ENCODE measurements at places on chromosomes 3 and 15.

- no peak for DNase-seq
Observed at GRCh38 chr15:62054979-62055378, 5.3 kb downstream of the VPS13C start.

- no peak for DNase-seq
Observed at GRCh38 chr15:43370310-43370974, 401 bp downstream of the ZSCAN29 start.

- no peak for DNase-seq
Observed at GRCh38 chr3:32577581-32578556, 7.2 kb upstream of the DYNC1LI1 start.

GRCh38 chr3:45332901-45333407, 55.4 kb upstream of the LARS2 start:
- DNase-seq = no peak

DNA sequence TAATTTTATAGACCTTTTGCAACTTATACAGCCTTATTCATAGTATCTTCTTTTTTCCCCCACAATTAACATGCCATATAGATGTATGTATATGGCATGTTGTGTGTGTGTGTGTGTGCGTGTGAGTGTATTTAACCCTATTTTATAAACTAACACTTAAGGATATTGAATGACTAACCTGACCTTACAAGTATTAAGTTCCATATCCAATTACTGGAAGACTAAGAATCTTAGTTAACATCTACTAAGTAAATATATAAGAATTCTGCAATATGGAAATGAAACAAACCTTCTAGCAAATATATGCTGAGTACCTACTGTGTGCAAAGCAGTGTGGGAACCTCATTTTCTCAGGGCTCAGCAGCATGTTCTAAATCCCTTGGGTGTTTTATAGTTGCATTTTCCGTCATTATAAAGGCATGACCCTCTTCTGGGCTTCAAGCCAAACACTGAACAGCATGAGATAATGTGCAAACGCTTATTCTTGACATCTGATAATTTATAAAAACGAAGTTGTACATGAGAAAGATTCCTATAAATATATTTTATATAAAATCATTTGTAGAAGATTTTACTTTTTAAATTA, 105.5 kb downstream of the NLGN1 start:
- DNase-seq = no peak

DNA sequence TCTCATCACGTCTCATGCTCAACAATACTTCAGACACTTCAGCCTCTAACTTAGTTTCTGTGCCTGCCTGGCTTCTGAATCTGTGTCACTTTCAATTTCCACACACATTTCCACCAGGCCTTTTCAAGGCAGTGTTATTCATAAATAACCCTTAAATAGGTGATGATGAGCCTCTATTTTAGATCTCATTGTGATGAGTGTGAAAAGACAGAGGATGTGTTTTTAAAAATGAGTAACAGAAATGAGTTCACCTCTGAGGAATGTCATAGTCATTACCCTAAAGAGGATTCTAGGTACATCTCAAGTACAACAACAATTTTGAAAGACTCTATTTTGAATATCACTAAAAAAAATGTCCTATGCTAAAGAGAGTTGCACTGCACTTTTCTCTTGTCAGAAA, 64.6 kb downstream of the STAC start:
- DNase-seq = no peak

All from central memory CD8-positive, alpha-beta T cell (primary cell).